Stimulated activated naive CD8-positive, alpha-beta T cell treated with anti-CD3 and anti-CD28 coated beads, Interleukin-15, amount 100 ng/mL, for 72 hours (primary cell): ENCODE measurements at places on chromosomes 1 and 21.
A peak's percentile ranks its signal among the peaks of the same experiment; 100 is the strongest.

DNA sequence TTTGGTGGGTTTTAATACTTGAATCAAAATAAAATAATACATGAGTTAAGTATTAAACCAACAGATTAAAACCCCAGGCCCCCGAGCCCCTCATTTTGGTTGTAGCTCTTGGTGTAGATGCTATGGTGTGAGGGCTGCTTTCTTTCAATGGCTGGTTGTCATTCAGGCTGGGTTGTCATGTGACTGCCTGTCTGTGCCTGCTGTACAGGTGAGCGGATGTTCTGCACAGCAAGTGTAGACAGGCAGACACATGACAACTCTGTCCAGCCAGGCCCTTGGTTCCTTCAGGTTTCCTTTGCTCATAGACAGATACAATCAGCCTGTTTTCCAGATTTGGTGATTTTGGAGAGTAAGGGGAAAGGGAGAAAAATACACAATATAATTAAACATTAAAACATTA, 281.9 kb upstream of the C1orf105 start:
- DNase-seq, result no peak

- peak; percentile 6 for DNase-seq
These were observed 147.2 kb downstream of the CHD1L start for GRCh38 chr1:147389532-147390184.

DNA sequence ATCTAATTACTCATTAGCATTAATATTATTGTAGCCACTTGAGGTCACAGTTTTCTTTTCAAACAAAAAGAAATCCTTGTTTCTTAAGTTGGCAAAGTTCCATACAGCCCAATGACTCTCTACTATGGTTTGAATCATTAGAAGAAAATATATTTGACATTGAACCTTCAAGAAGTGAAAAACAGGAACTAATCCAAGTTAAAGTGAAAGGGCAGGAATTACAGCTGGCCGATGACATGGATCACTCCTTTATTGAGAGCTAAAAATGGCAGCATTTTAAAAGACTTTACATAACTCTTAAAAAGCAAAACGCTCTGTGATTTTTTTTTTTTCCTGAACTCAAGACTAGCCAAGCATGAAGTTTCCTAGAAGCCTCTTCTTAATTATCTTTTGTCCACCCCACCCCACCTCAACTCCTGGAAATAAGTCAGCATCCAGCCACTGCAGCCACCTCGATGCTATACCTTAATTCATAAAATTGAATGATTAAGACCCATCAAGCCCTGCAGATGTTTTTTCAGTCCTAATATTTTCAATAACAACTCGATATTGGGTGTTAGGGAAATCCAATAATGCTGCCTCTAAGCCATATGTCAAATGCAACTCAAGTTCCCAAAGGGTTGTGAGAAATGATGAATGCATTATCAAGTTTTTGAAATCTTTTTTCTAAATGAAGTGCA, 323.1 kb downstream of the HHIPL2 start:
- no peak for DNase-seq

DNA sequence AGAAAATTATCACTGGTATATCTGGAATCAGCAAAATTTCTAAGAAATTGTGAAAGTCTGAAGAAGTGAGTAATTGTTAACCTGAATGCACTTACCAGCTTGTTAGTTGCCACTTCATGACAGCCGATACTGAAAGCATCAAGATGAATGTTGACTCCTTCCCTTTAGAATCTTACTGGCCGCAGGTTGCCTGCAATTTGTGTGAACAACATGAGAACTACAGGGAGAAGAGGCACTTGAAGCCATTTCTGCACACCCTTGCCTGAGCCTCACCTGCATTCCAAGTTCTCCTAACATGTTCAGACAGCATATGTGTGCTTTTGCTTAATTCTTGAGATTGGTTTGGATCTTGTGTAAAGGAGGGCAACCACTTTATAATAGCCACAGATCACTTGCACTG, 59.2 kb upstream of the SSX2IP start:
- no peak for DNase-seq

GRCh38 chr21:35015435-35016024, 33.6 kb downstream of the RUNX1 start:
- DNase-seq, result peak; percentile 49

DNA sequence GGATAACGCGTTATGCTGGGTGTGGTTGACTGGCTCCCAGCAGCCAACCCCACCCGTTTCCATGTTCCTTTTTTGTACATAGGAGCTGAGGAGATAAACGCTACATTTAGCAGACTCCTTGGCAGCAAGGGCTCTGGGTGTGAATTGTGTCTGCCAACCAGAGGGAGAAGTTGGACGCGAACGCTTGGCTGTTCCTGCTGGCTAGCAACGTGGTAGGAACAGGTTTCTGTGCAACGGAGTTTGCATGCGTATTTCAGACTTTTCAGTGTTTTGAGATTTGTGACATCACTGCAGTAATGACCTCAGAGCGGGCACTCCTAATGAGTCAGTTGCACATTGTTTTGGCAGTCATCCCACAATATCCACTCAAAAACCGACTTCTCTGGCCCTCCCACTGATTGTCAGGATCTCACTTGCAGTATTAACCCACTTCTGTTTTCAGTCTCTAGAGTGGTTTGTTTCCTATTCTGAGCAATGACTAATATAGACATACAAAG, 98.7 kb upstream of the RGS1 start:
- DNase-seq, result no peak
